ENCODE measurements at places on chromosomes 11 and 22.

DNA sequence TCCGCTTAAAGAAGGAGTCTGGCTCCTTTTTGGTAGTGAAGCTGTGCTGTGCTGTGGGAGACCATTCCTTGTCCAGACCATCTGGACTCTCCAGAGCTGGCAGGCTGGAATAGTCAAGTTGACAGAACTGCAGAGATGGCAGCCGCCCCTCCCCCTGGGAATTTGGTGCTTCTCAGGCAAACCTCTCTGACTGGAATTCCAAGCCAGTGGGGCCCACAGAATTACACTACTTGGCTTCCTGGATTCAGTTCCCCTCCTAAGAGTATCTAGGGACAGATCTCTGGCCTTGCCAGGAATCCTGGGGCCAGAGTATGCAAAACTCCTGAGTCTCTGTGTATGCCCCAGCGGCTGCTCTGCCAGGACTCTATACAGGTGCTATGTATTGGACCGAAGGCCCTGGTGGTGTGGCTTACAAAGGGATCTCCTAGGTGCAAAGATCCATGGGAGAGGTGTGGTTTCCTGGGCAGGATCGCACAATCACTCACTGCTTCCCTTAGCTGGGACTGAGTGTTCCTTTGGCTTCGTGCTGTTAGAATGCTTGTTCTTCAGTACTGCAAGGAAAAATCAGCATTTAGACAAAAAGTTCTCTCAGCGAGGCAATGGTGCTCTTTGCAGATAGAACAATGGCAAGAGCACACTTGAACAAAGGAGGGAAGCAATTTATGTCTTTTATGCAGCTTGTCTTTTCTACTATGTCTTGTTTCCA, 86.8 kb downstream of the PRMT3 start:
- no peak for DNase-seq

GRCh38 chr22:46086577-46087335, 63.6 kb upstream of the PPARA start:
- no peak for DNase-seq

GRCh38 chr22:11627798-11628650, 3900.0 kb upstream of the OR11H1 start:
- DNase-seq: no peak

DNA sequence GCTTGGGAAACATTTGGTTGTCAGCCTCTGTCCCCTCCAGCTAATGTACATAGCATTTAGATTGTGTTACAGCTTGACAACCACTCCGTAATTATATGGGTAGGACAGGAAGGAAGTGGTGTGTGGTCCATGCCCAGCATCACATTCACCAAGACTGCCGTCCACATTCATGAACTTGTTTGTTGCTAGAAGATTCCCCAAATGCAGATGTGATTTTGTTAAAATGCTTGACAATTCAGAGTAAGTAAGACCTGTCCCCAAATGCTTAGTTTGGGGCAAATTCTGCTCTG, 1482.7 kb downstream of the TBC1D22A start:
- DNase-seq: no peak

GRCh38 chr22:23118647-23119493, 22.9 kb downstream of the RSPH14 start:
- no peak for DNase-seq

All from HS-27A (cell line).